ENCODE measurements at places on chromosomes 1 and 21.

GRCh38 chr1:76430531-76430930 is 356.0 kb downstream of the ST6GALNAC3 start:
- no peak for DNase-seq

DNA sequence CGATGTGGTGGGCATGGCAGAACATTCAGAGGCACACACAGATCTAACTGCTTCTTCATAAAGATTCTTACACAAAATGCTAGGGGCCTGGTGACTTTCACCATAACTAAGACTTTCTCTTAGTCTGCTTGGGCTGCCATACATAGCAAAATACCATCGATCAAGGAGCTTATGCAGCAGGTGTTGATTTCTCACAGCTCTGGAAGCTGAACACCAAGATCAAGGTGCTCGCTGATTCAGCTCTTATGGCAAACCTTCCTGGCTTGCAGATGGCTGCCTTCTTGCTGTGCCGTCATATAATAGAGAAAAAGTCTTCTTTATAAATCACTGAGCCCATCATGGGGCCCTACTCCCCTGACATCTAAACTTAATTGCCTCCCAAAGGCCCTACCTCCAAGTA is 487.3 kb downstream of the AJAP1 start:
- DNase-seq: no peak

GRCh38 chr1:46774297-46774696 is 24.5 kb upstream of the CYP4B1 start:
- DNase-seq: no peak

- no peak for DNase-seq
Measured at GRCh38 chr21:15631342-15631741, 98.4 kb upstream of the USP25 start.

DNA sequence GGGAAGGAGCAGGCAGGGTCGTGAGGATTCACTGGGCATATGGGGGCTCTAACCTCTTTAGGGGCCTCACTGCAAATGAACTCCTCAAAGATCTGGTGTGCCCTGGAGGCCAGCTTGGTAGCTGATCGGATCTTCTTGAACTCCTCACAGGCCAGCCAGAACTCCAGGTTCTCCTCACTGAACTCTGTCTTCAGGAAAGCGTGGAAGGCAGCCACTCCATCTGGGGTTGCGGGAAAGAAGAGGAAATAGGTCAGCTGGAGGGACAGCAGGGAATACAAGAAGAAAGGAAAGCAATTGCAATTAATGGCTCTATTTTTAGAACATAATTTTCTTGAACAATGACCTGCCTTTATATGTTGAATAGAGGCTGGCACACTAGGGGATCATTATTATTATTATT is 2.3 kb downstream of the RGS16 start:
- DNase-seq: no peak

DNA sequence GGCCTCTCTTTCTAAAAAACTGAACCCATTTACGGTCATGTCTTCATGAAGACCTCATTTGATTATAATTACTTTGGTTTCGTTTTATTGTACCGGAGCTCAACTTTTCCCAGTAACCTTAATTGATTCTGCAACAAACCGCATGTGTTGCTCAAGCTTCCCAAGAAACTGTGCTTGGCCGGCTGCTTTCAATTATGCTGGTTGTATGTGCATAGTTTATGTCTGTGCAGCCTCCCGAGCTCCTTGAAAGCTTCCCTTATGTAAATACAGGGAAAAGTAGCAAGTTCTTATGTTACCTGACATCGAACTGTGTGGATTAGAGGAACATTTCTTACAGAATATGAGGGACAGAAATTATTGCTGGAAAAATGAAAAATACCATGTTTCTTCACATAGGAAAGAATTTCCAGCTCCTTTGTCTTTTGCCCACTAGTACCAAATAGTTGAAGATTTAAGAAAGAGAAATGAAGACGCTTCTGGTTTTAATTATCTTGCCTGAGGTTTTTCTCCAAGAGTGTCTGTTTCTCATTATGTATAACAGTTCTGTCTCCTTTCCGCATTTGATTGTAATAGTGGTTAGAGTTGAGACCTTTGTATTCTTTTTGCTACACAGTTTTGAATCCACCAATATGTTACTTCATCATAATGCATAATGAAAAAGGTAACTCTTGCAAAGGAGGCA is 2.1 kb downstream of the VCAM1 start:
- no peak for DNase-seq

DNA sequence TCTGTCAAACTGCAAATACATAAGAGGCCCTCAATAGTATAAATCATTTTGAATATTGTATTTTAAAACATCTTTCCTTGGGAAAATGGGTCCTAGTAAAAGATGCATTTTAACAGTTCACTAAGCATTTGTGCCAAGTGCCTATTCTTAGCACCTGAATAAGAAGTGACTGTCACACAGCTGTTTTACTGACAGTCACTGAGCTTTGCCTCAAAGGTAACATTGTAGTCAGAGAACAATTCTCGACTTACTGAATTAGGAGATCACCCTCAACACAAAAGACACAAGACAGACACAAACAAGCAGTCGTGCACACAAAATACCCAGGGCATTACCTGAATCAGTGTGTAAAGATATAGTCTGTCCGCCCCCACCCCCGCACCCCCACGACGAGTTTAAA is 408 bp downstream of the ESRRG start:
- DNase-seq: no peak

DNA sequence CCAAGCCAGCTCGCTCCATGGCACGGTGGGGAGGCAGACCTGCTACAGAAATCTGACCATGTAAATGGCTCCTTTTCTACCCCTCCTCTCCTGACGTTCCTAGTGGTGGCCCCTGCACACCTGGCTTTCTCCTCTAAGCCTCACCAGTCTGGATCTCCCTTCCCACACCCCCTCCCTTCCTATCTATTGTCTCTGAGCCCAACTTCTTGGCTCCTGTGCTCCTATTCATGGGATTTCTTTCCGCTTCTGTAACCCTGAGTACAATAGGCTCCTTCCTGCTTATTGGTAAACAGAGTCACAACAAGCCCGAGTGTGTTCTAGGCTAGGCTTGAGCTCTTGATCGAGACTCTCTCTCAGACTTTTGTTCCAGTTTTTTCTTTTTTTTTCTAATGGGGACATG is 17.6 kb downstream of the OPTC start:
- DNase-seq: no peak

DNA sequence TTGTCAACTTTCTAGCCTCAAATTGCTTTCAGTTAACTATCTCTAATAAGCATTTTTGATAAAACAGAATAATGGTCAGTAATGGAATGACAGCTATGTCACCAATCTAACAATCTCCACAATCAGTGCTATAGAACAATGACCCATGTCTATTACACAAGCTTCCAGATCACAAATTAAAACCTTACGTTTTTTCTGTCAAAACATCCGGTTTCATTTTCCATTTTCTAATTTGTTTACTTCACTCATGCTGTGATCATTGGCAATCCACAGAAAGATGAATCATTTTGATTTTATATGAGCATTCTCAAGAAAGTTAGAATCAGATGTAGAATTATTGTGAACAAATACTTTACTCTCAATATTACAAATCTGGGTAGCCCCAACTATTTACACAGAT is 80.3 kb downstream of the KCNT2 start:
- no peak for DNase-seq

DNA sequence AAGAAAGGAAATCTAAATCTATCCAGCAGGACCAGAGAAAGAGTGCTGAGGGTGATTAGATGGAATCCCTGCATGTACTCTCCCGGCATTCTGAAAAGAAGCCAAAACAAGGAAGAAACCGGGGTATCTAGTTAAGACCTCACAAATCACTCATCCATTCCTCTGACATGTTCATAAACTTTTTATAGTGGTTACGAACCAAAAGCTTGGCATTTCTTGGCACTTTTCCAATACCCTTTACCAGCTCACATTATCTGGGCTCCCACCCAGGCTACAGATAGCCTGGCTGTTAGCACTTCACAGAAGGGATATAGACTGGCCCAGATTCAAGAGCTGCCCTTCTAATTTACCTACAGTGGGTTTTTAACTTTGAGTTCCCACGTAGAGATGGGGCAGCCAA is 1.8 kb upstream of the C1orf74 start:
- DNase-seq: no peak

DNA sequence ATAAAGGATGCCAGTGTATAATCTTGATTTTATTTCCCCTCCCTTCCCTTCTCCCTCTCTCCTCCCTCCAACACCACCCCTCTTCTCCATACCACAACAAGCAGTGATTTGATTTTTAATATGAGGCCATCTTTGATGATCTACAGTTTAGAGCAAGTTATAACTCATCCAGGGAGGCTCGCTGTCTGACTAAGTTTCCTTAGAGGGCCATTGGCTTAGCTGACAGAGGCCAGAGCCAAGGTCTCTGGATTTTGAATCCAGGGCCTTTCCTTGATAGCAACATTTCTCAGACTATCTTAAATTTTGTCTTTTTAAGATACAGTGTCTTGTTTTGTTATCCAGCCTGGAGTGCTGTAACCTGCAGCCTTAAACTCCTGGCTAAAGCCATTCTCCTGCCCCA is 431.0 kb upstream of the USP24 start:
- DNase-seq: no peak

DNA sequence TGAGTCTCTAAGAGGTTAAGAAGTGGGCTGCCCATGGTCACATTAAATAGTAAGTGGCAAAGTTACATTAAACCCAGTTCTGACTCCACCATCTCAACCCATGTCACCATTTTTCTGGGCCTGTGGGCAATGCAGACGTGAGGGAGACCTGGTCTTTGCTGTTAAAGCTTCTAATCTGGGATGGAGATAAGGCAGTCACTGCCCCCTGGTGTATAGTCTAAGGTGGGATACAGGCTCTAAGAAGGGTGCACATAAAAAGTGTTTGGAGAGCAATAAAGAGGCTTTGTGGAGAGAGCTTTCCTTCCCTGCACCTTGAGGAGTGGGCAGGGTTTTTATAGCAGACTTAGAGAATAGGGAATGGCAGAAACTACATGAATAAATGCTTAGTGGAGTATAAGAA is 141.3 kb downstream of the ROR1 start:
- DNase-seq: no peak

GRCh38 chr1:33931111-33931475 is 67.2 kb downstream of the HMGB4 start:
- no peak for DNase-seq

DNA sequence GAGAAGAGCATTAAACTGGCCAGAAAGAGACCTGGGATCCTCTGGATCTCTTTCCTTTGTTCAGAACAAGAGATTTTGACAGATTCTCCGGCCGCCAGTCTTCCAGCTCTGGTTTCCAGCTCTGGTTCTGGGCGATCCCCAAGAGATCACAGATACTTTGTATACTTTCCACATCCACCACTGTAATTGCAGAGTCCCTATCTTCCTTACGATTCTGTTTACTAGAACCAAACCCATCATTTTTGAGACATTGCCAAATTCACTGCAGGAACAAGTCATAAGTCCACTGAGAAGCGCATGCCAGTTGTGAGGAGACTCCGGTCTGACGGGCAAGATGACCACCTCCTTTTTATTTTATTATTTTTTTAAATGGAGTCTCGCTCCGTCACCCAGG is 505.2 kb downstream of the SMYD3 start:
- DNase-seq: no peak

GRCh38 chr1:82893712-82894470 is 1093.2 kb downstream of the ADGRL2 start:
- DNase-seq: no peak

DNA sequence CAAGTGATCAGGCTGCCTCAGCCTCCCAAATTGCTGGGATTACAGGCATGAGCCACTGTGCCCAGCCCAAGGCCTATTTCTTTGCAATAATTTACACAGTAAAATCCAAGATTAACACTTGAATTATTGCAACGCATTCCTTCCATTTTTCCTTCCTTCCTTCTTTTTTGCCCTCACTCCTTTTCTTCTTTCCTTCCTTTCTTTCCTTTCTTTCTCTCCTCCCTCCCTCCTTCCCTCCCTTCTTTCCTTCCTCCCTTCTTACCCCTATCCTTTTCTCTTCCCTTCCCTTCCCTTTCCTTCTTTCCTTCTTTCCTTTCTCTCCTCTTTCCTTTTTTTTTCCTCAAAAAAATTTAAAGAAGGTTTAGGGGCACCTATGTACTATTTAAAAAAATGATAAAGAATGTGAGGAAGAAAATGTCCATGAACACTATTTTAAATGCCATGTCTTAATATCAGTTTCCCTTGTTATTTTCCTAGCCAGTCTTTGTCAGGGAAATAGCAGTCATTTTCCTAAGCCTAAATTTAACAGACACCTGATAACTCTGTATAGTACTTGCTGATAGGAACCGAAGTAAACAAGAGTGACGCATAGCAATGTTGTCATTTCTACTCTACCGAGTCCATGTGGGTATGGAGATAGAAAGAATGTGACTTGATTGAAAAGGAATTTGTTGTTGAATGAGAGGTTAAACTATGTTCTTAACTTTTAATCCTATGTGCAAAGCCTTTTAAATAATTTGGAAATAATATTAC is 79.8 kb upstream of the HMCN1 start:
- DNase-seq: no peak

GRCh38 chr1:170424346-170424745 is 107.6 kb upstream of the GORAB start:
- DNase-seq: no peak

- DNase-seq: peak; percentile 61
Measured at GRCh38 chr1:2575801-2576663, 10.5 kb upstream of the PRXL2B start.

DNA sequence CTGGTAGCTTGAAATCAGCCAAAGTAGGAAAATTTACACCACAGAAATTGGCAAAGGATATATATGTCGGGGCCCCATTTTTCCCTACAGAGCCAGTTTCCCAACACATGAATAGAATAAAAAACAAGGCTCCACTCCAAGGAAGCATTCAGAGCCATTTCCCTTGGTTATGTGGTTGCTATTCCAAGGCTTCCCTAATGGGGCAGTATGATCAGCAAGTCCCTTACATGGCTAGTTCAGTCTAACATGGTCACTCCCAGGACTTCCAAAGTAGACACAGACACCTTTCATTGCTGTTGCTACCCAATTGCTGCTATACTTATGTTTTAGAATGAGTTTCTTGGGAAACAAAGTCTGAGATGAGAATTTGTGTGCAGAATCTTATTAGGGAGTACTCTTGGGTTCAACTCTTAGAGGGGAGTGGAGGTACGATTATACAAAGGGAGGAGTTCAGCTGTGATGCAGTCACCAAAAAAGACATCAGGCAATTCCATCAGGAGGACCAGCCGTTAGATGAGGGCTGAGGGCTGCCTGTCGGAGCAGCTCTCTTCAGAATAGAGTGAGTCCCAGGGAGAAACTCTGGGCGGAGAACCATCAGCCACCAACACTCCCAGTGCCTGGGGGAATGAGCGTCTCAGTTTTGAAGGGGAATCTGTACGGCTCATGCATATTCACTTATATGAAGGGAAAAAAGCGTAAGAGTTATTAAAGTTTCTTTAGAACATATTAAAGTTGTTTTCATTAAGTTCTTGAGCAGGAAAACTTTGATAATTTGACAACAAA is 92.9 kb downstream of the C21orf91 start:
- no peak for DNase-seq

Measured in GM06990 (cell line).